CD4-positive, alpha-beta T cell treated with Interferon alpha-2 for 1 hour (primary cell): ENCODE measurements at places on chromosomes 5 and 9.

DNA sequence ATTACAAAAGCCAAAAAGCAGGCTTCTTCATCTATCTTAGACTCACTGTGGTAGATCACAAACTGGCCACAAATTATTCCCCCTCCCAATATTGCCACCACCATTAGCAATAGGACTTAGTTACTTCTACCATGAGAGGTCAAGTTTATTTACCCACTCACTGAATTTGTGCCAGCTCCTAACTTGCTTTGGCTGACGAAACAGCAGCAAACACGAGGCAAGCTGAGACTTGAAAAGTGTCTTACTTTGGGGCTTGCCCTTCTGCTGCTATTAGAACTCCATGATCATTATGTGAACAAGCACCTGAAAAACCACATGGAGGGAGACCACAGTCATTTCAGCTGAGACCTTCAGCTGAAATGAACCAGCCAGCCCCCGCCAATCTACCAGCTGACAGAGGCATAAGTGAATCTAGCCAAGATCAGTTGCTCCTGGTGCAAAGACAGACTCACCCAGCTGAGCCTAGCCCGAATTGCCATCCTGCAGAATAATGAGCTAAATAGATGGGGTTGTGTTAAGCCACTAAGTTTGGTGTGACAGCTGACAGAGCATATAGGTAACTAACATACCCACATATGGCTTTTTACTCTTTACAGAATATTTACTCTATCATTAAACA lies 5.7 kb downstream of the WDR41 start:
- DNase-seq = no peak

- no peak for DNase-seq
These were observed 11.1 kb upstream of the CAST start for GRCh38 chr5:96651047-96651446.

- no peak for DNase-seq
These were observed 17.9 kb downstream of the HMMR start for GRCh38 chr5:163478126-163478981.

GRCh38 chr9:113187929-113188595 lies 33.0 kb downstream of the FKBP15 start:
- DNase-seq = peak; percentile 60

GRCh38 chr5:39169081-39169480 lies 50.3 kb downstream of the FYB1 start:
- no peak for DNase-seq

GRCh38 chr9:37707748-37708147 lies 45.9 kb upstream of the TRMT10B start:
- DNase-seq = no peak

DNA sequence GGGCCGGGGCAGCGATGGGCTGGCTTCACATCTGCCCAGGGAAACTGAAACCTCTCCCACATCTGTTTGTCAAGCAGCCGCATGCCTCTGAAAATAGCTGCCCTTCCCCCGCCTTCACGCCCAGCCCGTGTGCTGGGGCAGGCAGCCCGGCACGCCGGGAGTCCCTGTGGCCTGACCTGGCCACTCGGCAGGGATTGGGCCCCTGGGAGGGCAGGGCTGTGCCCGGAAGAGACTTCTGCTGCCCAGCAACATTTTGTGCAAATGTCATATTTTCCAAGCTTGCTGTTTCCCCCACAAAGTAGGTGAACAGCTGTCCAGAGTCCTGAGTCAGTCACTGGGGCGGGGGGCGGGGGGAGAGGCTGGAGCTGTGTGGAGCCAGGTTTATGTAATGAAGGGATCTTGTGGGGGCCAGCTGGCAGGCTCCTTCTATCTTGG lies 8.2 kb downstream of the COL27A1 start:
- DNase-seq = no peak

DNA sequence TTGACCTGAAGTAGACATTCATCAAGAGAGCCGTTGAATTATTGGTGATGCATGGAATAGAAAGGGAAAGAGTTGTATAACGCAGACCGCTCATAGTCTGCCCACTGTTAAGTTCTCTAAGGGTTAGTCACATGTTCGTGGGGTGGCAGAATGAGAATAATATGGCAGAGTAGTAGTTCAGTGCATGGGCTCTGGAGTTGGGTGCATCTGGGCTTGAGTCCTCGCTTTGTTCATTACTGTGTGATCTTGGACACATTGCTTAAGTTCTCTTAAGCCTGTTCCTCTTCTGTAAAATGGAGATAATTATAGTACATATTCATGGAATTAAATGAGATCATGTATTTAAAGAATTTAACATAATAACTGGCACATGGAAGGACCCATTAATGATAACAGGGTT lies 23.6 kb downstream of the TNPO1 start:
- DNase-seq = no peak

- DNase-seq = no peak
These were observed 115.3 kb downstream of the UNC13B start for GRCh38 chr9:35277171-35277520.

- no peak for DNase-seq
These were observed 400.7 kb downstream of the ZSWIM6 start for GRCh38 chr5:61732796-61733195.

DNA sequence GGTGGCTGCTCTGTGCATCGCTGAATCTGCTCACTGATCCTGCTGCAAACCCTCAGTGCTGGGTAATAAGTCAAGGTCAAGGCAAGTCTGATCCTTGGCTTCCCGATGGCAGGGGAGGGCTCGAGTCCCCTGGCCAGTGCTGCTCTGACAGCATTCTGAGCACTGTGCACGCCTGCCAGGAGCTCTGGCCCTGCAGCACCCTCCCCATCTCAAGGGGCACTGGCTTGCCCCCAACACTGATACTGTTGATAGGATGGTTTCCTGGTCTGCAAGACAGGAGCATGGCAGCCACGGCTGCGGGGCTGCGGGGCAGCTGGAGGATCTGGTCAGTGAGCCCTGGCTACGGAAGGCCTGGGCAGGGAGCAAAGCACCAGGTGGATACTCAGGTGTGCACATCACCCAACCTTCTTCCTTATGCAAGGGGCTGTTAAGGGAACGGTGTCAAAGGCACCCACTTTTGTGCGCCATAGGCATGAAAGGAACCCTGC lies 71.8 kb downstream of the SECISBP2 start:
- DNase-seq = no peak

DNA sequence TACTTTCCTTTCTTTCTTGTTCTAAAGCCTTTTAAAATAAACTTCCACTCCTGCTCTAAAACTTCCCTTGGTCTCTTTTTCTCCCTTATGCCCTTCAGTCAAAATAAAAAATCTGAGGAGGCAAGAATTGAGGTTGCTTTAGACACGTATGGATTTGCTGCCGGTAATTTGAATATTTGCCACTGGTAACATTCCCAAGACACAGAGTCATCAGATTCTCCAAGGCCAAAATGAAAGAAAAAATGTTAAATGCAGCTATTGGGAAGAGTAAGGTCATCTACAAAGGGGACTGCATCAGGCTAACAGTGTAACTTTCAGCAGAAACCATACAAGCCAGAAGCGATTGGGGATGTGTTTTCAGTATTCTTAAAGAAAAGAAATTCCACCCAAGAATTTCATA lies 311.1 kb downstream of the CDH18 start:
- DNase-seq = no peak

GRCh38 chr9:123397975-123398374 lies 42.0 kb downstream of the CRB2 start:
- DNase-seq = no peak

DNA sequence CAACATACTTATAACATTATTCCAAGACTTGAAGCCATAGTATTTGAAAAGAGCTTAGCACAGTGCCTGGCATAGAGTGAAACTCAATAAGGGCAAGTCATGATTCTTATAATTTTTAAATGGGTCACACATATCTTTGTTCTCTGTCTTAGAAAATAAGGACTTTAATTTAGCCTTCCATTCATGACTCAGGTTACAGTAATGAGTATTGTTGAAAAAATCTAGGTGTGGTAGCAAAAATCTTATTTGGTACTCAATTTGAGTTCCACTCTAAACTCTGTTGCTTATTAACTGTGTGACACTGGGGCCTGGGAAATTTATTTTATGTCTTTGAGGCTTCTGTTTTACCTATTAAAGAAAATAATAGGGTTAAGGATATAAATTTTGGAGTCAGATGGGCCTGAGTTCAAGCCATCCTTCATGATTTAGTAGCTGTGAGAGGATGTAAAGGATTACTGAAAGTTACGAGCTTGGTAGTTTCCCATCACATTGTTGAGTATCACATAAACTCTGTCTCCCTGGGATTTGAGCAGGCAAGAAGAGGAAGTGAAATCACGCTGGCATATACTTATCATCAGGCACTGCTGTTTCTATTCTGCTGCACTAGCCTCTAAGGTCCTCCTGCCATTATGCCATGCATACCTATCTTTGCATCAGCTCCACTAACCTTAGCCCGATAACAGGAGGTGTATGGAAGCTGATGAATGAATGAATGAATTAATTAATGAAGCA lies 1.5 kb downstream of the SPINK9 start:
- DNase-seq = no peak

GRCh38 chr9:94031946-94032345 lies 52.3 kb upstream of the PTPDC1 start:
- no peak for DNase-seq

DNA sequence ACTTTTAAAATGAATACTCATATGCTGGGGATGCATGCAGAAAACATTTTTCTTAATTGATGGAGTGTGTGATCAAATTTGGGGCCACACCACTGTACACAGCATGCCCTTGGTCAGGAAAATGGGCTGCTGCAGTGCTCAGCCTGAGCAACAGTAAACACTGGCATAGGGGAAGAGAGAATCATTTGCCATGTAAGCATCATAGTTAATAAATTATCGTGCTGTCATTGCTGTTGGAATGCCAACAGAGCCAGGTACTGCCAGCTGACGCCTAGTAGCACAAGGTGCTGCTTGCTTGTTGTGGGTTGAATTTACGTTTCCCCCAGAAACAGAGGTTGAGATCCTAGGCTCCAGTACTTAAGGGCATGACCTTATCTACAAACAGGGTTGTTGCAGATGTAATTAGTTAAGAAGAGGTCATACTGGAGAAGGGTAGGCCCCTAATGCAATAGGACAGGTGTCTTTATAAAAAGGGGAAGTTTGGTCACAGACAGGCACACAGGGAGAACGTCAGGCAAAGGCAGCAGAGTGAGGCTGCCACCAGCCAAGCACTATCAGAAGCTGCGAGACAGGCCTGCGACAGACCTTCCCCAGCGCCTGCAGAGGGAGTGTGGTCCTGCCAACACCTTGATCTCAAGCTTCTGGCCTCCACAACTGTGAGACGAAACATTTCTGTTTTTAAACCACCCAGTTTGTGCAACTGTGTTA lies 25.3 kb downstream of the DAP start:
- peak; percentile 53 for DNase-seq

DNA sequence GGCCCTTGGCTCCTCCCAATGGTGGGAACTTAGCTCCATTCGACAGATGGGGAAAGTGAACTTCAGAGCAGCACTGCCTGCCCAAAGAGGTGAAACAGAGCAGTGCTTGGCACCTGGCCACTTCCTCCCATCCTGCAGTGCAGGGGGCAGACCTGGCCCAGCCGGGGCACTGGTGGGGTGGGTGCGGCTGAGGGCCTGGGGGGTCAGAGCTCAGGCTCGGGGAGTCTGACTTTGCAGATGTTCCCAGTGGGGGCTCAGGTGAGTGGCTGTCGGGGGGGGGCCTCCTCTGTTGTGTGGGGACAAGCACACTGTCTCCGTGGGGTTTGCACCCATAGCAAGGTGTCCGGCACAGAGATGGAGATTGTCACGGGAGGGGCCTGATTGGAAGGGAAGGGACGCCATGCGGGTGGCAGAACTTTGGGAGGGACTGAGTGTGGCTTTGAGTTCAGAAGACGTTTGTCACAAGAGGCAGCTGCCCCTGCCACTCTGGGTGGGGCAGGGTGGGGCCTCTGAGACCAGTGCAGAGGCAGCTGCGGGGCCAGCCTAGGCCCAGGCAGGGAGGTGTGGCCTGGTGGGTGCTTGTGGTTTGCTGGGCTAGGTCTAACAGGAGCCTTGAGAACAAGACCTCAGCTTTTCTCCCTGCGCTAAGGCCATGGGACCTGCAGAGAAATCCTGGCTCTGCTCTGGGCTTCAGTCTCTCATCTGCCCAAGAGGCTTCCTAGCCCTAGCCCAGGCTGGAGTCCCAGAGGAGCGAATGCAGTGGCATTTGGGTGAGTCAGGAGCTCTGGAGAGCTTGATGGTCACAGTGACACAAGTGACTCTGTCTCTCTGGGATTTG lies 2.5 kb downstream of the MYMK start:
- no peak for DNase-seq

DNA sequence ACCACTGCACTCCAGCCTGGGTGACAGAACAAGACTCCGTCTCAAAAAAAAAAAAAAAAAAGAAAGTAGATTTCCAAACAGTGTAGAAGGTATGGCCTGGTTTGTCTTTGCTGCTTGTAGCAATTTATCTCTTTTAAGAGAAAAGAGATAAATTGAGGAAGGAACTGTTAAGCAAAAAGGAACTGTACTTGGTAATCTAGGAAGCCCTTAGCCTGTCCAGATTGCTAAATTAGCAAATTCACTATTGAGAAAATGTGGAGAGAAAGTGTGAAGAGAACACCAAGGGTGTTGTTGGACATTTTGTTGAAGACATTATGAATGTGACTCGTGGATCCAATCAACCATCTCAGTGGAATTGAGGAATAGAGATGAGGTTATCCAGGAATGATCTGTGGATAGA lies 13.0 kb upstream of the SUSD3 start:
- no peak for DNase-seq

DNA sequence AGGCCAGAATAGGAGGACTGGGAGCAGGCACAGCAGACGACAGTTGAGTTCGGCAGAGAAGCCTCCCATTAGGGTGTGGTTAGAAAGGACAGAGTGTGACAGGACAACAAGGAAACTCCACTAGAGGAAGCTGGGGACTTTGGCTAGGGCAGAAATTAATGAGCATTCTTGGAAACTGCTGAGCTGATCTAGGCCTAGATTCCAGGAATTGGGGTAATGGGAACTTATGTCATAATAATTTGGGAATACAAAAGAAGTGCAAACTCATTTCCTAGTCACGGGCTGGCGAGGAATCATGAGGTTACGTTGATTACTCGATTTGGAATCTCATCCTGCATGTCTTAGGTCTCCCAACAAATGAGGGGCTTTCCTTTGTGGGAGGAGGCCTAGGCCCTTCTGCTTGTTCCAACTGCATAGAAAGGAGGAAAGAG lies 144.6 kb upstream of the RPS23 start:
- DNase-seq = peak; percentile 2

DNA sequence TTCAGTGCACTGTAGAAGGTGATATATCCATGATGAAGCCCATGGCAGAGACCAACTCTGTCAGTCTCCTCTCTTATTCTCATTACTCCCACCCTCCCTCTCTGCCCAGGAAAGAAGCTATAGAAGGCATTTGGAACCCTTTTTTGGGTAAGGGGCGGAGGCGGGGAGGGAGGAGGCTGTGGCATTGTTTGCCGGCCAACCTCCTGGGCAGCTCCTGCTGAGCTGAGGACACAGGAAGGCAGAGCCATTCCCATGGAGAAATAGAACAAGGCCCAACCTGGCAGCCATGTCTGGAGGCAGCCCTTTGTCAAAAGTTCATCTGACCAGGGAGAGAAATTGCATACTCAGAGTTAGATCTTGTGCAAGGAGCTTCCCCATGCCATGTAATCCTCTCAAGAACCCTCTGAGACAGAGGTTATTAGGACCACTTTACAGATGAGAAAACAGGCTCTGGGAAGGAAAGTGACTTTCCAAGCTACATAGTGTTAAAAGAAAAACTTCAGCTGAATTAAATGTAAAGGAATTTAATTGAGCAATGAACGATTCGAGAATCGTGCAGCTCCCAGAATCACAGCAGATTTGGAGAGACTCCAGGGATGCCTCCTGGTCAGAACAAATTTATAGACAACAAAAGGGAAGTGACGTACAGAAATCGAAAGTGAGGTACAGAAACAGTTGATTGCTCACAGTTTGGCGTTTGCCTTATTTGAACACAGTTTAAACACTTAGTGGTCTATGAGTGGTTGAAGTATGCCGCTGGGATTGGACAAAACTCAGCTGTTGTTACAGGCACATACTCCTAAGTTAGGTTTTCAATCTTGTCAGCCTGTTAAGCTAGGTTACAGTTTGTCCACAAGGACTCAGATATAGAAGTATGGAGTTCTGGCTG lies 158.6 kb downstream of the MELK start:
- DNase-seq = peak; percentile 6
